ENCODE measurements at places on chromosomes 1 and 21.
A peak's percentile ranks its signal among the peaks of the same experiment; 100 is the strongest.

- DNase-seq: no peak
Measured at GRCh38 chr21:26892151-26892550, 46.9 kb upstream of the ADAMTS1 start.

DNA sequence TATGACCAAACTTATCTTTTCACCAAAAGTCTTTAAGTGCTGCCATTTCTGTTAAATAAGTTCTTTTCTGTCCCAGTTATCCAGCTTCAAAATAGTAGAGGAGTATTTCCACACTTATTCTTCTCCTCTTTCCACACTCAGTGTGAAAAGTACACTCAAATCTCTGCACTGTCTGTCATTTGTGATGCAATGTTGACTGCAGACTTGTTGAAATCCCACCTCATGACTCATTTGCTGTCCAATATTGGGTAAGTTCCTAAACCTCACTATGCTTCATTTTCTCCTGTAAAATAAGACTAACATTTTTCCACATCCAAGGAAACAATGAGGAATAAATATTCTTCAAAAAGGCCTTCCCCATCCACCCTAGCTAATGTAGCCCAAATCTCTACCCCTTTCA lies 17.5 kb downstream of the LRRIQ3 start:
- DNase-seq: no peak

GRCh38 chr21:45839274-45839673 lies 142.3 kb upstream of the COL6A1 start:
- no peak for DNase-seq

DNA sequence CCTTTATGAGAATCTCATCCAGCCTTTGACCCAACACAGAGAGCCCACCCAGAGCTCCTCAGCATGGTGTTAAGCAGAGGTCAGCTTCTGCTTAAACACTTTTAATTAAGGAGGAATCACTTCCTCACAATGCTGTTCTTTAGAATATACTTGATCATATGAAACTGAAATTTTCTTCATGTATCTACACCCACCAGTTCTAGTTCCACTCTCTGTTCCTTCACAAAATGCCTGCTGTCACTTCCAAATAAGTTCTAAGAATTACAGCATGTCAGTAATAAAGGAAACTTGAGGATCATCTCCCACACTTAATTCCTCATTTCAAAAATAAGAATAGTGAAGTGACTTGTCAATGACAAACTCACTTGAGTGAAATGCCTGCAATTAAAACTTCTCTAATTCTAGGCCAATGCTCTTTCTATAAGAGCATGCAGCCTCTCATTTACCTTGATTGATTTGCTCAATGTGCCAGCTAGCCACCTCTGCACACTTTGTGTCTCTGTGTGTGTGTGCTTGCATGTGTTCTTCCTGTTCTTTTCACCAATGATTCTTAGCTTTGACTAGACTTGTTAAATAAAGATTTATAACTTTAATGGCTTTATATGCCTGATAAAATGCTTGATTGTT lies 356.3 kb downstream of the PLPP3 start:
- DNase-seq: no peak

DNA sequence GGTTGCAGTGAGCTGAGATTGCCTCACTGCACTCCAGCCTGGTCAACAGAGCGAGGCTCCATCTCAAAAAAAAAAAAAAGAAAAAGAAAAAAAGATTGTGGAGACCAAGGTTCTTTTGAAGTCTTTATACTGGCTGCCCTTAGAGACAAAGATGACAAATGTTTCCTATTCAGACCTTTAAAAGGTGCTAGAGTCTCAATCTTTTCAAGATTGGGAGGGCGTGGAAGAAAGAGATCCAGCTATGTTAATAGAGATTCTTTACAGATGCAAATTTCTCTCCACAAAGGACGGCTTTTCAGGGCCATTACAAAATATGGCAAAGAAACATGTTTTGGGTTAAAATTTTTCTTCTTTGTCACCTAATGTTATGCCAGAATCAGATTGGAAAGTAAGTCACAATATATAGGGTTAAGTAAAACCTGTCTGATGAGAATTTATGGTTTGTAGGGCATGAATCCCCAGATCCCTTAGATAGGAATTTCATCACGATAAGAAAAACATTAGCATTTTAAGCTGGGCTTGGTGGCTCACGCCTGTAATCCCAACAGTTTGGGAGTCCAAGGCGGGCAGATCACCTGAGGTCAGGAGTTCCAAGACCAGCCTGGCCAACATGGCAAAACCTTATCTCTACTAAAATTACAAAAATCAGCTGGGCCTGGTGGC lies 13.0 kb upstream of the MORC3 start:
- DNase-seq: no peak

GRCh38 chr1:234755449-234755863 lies 145.5 kb upstream of the IRF2BP2 start:
- DNase-seq: no peak

DNA sequence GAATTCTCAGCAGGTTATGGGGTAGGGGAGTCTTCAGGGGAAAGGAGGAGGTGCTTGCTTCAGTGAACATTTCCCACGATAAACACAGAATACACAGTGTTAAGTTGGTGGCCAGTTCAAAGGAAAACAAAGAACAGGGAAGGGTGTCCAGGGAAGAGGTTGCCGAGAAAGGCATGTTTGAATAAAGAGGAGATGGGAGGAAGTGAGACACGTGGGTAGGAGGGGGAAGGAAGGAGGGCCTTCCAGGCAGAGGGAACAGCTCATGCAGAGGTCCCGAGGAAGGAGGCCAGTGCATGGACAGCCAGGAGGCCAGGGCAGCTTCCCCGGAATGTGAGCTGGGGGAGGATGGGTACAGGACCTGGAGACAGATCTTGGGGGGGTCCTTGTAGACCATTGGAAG lies 130.3 kb upstream of the TMEM51 start:
- no peak for DNase-seq

- peak; percentile 52 for DNase-seq
Measured at GRCh38 chr21:38848187-38848609, 42.5 kb downstream of the ETS2 start.

DNA sequence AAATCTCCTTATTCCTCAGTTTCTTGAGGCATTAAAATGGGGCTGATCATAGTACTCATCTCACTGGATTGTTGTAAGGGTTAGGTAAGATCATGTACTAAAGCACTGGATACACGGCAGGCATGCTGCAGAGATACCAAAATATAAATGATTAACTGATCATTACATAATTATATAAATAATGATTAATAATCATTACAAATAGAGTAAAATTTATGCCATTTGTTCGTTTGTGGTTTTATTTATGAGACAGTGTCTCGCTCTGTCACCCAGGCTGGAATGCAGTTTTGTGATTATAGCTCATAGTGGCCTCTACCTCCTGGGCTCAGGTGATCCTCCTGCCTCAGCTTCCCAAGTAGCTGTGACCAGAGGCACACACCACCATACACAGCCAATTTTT lies 140.7 kb downstream of the HHAT start:
- DNase-seq: no peak

GRCh38 chr1:57633881-57634280 lies 210.0 kb upstream of the DAB1 start:
- DNase-seq: no peak

DNA sequence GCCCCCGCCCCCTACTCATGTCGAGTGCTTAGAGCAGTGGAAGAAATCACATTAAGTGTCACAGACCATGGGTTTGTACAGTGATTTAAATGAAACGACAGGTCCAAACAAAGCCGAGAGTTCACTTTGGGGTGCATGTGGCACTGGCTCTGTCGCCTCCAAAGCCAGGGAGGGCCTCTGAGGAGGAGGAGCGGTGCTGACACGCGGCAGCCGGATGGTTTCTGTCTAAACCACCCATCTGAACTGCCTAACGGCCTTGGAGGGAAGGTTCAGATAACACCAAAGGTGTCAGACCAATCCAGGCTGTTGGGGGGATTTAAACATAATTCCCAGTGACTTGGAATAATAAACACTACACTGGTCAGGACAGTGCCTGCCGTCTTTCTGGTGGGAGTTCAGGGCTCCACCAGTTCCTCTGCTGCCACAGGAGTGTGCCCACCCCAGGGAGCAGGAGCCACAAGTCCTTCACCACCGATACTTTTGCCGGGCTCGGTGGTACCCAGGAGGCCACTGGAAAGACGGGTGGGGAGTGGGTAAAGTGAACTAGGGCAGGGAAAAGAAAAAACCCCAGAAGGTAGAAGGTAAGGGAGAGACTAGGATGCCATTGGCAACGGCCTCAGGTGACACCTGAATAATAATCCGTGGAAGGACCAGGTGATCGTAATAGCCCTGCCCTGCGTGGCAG lies 78.2 kb downstream of the SLC66A1 start:
- no peak for DNase-seq

- no peak for DNase-seq
Measured at GRCh38 chr1:197342044-197342565, 74.1 kb downstream of the CRB1 start.

DNA sequence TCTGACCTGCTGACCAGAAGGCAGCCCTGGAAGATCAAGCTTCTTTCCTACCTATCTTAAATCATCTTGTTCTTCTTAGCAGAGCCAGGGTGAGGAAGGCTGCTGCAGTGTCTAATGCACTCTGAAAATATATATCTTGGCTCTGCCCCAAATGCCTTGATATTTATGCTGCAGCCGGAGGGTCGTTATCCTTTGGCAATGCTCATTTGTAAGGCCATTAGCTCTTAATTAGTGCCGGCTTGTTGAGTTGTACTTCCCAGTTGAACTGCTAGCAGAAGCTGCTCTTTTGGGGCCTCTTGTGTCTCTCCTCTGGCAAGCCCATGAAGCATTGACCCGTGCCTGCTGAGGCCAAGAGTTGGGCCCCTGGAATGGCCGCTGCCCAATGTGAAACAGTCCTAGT lies 4.2 kb upstream of the GNL2 start:
- no peak for DNase-seq

GRCh38 chr1:41888756-41889155 lies 30.0 kb downstream of the HIVEP3 start:
- no peak for DNase-seq

DNA sequence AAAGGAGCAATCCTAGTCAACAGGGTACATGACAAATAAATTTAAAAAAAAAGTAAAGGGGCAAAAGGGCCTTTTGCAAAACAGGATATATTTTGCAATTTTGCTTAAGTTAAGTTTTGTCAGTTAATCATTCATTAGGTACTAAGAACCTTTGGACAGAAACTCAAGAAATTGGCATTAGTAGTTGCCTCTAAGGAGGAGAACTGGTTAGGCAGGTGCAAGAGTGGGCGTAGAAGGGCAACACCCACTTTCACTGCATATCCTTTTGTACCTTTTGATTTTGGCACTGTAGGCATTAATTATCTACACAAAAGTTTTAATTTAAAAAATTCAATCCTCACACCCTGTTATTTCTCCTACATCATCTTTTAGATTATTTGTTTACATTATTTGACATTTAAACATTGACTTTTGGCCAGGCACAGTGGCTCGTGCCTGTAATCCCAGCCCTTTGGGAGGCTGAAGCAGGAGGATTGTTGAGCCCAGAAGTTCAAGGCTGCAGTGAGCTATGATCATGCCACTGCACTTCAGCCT lies 4.3 kb downstream of the DDAH1 start:
- no peak for DNase-seq

- DNase-seq: no peak
Measured at GRCh38 chr1:18297896-18298648, 182.7 kb upstream of the KLHDC7A start.

DNA sequence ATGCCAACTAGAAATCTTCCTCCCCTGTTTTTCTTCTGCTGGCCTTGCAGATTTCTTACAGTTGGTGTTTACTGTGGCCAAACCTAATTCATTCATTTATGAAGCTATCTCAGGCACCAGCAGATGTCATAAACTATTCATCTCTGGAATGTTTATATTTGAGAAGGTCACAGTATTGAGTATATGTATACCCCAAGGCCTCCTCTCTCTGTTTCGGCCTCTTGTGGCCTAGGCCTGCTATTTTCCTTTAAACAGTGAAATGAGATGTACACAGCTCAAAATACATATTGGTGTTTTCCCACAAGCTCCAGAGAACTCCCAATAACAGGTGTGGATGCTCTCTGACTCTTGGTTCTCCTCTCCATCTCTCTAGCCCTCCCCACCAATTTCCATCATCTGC lies 520.7 kb upstream of the CAMK1G start:
- DNase-seq: no peak

DNA sequence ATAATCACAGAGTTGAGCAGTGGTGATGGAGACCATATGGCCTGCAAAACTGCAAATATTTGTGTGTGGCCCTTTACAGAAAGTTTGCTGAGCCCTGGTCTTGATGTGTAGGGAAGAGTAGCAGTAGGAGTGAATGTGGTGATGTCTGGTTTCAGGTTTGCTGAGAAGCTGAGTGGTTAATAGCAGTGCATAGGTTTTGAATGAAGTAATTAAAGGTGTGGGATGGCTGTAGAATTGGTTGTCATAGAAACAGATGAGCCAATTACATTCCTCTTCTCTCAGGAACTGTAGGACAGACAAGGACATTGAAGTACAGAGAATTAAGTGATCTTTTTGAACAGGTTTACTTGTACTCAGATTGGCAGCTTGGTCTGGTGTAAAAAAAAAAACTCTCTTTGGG lies 37.4 kb downstream of the PRDM2 start:
- DNase-seq: no peak

- DNase-seq: peak; percentile 22
Measured at GRCh38 chr1:58784758-58785441, 1.1 kb upstream of the JUN start.

GRCh38 chr1:159827549-159827948 lies 876 bp downstream of the SLAMF8 start:
- no peak for DNase-seq

- no peak for DNase-seq
Measured at GRCh38 chr21:41016472-41016871, 151.5 kb upstream of the BACE2 start.

DNA sequence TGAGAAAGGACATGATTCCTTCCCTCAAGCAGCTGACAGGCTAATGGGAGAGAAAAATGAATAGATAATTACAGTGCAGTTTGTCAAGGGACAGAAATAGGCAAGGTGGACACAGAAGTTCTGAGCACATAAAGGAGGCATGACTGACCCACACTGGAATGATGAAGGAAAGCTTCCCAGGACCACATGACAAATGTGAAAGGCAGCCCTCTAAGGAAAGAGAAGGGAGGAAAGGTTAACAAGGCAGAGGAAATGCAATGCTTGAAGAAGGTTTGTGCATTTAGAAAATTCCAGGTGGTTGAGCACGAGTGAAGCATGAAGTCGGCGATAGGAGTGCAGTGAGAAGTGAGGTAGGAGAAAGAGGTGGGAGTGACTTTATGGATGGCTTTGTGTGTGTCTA lies 37.4 kb downstream of the LAMC2 start:
- DNase-seq: no peak

DNA sequence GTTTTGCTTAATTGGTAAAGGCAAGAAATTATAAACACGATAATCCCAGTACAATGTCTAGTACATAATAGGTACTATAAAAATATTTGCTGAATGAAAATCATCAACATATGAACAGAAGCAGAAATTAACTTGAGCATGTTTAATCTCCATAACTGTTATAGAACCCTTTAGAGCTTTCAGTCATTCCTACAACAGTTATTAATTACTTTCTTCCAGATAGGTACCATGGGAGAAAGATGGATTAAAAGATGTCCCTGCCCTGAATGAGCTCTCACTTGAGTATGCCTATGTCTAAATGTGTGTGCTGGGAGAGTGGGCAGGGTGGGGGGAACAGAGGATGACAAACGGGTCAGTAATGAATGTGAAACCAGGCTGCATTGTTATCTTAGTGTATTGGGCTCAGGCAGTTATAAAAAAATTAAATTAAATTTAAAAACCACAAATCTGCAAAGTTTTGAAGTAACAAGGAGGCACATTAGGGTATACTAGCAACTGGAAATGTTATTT lies 2.4 kb downstream of the EPS15 start:
- no peak for DNase-seq

All from CMK (cell line).